ENCODE measurements at places on chromosomes 3 and 15.

- no peak for DNase-seq
These were observed 42.9 kb upstream of the LMCD1 start for GRCh38 chr3:8458711-8459110.

DNA sequence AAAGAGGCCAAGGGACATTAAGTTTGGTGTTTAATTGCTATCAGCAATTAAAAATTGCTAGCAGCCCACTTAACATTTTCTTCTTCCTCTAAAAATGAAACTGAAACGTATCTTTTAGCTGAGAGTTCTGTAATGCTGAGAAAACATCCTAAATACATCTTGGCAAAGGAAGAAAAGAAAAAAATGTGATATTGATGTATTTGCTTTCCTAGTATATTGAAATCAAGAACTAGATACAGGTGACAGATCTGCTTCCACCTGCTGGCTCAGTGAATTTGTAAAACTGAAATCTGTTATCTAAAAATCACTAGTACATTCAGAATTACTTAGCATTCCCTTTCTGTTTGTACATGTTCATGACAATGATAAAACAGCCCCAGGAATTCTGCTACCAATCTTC, 283.2 kb downstream of the ZBTB20 start:
- peak; percentile 20 for DNase-seq

DNA sequence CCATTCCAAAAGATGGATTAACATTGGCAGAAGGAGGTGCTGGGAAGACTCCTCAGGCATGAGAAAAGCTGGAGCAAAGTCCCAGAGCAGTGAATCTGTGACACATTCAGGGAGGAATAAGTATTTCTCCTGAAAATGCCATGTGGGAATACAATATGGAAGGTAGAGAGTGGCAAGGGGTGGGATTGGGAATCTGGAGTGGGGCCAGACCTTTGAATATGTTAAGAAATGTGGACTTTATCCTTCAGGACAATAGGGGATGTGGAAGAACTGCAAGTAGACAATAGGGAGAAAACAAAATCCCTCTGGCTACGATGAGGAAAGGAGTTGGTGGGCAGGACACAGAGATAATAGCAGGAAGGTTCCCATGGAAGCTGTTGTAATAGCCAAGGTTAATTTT, 305.6 kb upstream of the TGFBR2 start:
- no peak for DNase-seq

GRCh38 chr3:84836961-84837360, 121.8 kb upstream of the CADM2 start:
- DNase-seq, result peak; percentile 93

- no peak for DNase-seq
These were observed 33.3 kb downstream of the EDEM1 start for GRCh38 chr3:5220667-5221431.

DNA sequence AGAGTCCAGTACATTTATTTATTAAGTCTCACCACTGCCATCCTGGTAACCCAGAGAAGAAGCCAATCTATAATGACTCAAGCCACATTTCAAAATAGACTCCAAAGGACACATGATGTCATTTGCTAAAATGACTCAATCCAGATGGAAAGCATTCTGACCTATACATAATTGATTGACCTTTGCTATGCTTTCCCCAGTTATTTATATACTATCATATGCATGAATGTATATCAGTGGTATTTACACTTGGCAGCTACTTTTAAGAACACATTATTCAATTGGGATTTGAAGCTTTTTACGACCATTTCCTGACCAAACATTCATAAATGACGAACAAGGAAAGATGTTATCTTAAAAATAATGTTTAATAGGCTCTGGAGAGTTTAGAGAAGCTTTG, 297.2 kb downstream of the FHIT start:
- DNase-seq, result no peak
